ENCODE measurements at places on chromosomes 3 and 15.

GRCh38 chr3:42680806-42681205 lies 4.5 kb upstream of the KLHL40 start:
- no peak overlapping the region for H3K27ac ChIP-seq
- no peak for DNase-seq
- peaks cover 3% of the 10 kb centered on the region for H3K4me1 ChIP-seq
- H3K4me3 ChIP-seq: no peak overlapping the region
- H3K27me3 ChIP-seq: peaks cover 19% of the 10 kb centered on the region
- H3K36me3 ChIP-seq: no peaks in the 10 kb centered on the region

DNA sequence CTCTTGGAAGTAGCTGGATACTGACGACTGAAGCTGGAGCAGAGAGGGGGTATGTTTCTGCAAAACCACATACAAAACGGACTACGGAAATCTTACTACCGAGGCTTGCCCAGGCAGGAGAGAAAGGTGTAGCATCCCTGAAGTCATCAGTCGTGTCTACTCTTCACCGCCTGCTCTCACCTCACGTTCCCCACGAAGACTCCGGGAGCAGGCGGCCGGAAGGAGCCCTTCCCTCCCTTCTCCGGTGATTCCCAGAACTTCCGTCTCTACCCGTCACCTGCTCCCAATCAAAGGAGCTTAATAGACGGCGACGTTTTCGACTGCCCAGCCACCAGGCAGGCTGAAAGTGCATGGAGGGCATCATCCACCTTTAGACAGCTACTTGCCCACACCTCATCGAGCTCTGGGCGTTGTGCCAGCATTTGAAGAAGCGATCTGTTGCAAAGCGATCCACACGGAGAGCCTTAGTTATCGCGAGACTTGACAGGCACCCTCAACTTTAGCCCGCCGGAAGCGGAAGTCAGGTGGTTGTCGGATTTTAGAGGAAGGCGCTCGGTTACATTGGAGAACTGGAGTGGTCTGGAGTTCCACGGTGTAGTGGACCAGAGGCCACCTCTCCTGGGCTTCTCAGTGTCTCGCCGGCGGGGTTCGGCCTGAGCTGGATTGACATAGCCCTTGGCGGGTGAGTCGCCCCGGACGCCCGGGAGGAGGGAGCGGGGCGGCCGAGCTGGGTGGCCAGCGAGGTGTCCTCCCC lies at the start of gene RAMAC:
Gene RAMAC (plus strand): TSS at position 523 of the 754 bp plus-strand sequence. CDS start 2,809 bp downstream, outside the sequence.
- peaks cover 38% of the 10 kb centered on the region for H3K4me1 ChIP-seq
- DNase-seq: peak; percentile 97
- H3K27ac ChIP-seq: peak within 1 kb of the TSS; percentile 89
- peak within 1 kb of the TSS; percentile 75 for H3K4me3 ChIP-seq
- peaks cover 29% of the 10 kb centered on the region for H3K36me3 ChIP-seq
- H3K27me3 ChIP-seq: no peaks in the 10 kb centered on the region

DNA sequence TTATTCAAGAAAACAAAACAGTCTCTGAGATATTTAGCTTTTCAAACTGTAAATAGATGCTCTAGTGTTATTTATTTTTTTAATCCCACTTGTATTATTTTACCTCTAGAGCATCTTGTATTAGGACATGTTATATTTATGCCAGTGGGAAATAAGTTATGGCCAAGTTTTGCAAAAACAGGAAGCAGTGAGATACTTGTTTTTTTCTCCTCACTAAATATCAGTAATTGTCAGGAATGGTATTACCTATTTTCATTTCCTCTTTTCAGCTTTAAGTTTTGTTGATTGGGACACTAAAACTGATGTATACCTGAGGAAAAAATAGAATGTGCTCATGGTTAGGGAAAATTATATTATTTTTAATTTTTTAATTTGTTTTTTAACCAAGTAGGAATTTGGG lies 8.6 kb upstream of the IL20RB start:
- DNase-seq: no peak
- H3K4me1 ChIP-seq: peaks cover 5% of the 10 kb centered on the region
- H3K4me3 ChIP-seq: no peak overlapping the region
- H3K36me3 ChIP-seq: no peaks in the 10 kb centered on the region
- no peak overlapping the region for H3K27ac ChIP-seq
- no peaks in the 10 kb centered on the region for H3K27me3 ChIP-seq

- H3K36me3 ChIP-seq: no peaks in the 10 kb centered on the region
- no peak for DNase-seq
- no peak overlapping the region for H3K4me3 ChIP-seq
- H3K27me3 ChIP-seq: no peaks in the 10 kb centered on the region
Observed at GRCh38 chr3:65992106-65992505, 46.6 kb downstream of the MAGI1 start.
